Left kidney (tissue), 8 donors: ENCODE measurements at places on chromosomes 4 and X. TPM values are rescaled to one million over a fixed set of nuclear protein-coding genes. Genes with fewer than 3 reads are reported as not detected.

- no peak for DNase-seq
Observed at GRCh38 chr4:55547466-55547770, 709 bp upstream of the CLOCK start.

GRCh38 chr4:1200425-1201035, 28.1 kb upstream of the SPON2 start:
- peak; percentile 57 for DNase-seq

FAM200B gene
- 69.5 TPM for polyA plus RNA-seq

INTU gene
- polyA plus RNA-seq, result 31.6 TPM

DNA sequence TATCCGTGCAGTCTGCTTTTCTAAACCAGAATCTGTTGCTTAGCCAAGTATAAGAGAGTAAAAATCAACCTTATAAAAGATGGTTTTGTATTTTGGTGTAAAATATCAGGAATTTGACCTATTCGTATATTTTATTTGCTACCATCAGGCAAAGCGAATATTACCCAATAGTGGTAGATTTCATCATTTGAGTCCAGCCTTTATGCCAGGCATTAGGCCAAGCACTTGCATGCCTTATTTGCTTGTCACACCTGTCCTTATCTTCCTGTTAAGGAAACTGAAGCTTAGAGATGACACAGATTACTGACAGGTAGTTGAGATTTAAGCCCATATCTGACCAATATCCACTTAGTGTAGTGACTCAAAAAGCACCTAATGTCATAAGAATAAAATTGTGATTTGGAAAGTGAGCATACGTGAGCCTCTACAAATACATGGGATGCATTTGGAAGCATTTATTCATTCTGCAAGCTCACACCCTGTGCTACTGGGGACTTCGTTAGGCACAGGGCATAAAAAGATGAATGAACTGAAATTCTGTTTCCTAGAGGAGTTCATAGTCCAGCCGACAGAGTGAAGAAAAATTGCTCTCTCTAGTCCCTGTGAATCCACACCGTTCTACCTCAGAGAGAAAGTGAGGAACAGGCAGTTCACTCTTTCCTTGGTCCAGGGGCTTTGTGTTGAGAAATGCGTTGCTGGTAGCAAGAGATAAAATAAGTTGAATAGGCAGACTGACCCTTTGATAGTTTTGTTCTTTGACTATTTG, 2.3 kb upstream of the RNF212 start:
- DNase-seq, result no peak

- no peak for DNase-seq
Observed at GRCh38 chrX:23766650-23767551, 16.1 kb upstream of the SAT1 start.

XG gene
- 0.65 TPM for polyA plus RNA-seq

GRCh38 chr4:82713856-82714255, 84.7 kb downstream of the SCD5 start:
- DNase-seq, result no peak

- DNase-seq, result no peak
Observed at GRCh38 chrX:154403192-154403591, 5.0 kb downstream of the RPL10 start.

DNA sequence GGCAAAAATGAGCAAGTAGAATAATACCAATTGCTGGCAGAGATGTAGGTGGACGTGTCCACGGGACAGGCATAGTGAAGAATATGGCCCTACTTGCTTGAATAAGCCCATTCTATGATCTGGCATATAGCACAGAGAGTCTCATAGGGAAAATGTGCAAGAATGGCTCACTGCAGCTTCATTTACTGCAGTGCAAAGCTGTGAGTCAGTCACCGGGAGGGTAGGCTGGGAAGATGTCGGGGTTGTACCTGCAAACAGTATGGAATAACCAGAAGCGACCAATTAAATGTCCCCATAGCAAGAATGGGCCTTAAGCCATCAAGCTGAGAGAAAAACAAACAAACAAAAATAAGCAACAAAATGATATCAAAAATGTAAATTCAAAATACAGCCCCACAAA, 74.3 kb downstream of the DHX15 start:
- no peak for DNase-seq

NUDT11 gene
- 14.8 TPM for polyA plus RNA-seq

DNA sequence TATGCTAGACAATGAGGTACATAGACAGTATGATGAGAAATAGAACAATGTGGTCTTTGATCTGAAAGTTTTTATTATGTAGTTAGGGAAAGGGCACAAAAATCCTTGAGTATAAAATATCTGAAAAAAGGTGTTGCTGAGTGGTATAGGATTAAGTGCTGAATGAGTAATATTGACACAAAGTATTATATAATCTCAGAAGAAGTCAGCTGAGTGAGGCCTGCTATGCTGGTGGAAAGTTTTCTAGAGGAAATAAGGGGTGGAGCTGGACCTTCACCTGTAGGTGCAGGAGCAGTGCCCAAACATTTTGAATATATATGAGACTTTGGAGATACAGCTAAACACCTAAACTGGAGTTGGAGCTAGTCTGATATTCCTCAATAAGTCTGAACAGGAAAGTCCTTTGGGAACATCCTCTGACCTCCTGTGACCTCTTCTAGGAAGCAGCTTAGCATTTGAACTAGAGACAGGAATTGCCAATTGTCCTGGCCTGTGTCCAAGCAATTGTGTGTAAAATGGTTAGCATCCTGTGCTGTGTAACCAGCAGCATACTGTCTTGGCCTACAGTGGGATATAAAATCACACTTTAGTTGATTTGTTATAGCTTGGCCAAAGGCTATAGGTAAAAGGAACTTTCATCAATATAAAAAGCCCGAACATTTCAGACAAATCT, 285.3 kb downstream of the ANKRD50 start:
- no peak for DNase-seq

GRCh38 chrX:2767631-2768455, 16.0 kb downstream of the XG start:
- DNase-seq, result no peak

XKRX gene
- polyA plus RNA-seq, result 0.25 TPM

PABPC4L gene
- 11.3 TPM for polyA plus RNA-seq

RADX gene
- 9.3 TPM for polyA plus RNA-seq

DNA sequence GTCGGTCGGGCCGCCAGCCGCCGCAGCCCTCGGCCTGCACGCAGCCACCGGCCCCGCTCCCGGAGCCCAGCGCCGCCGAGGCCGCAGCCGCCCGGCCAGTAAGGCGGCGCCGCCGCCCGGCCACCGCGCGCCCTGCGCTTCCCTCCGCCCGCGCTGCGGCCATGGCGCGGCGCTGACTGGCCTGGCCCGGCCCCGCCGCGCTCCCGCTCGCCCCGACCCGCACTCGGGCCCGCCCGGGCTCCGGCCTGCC, 213 bp downstream of the NFKB1 start:
- DNase-seq, result no peak

- DNase-seq, result no peak
Observed at GRCh38 chr4:8278009-8278395, 8.4 kb downstream of the HTRA3 start.

GRCh38 chr4:112546476-112546875, 30.5 kb upstream of the NEUROG2 start:
- DNase-seq, result no peak

GRCh38 chr4:10951306-10951705, 266.7 kb upstream of the CLNK start:
- no peak for DNase-seq

- DNase-seq, result no peak
Observed at GRCh38 chr4:10944321-10944720, 259.8 kb upstream of the CLNK start.

GRCh38 chr4:52057196-52057595, 6.1 kb downstream of the SPATA18 start:
- DNase-seq, result no peak

RBM46 gene
- 0.05 TPM for polyA plus RNA-seq

ASB11 gene
- 0.08 TPM for polyA plus RNA-seq

DNA sequence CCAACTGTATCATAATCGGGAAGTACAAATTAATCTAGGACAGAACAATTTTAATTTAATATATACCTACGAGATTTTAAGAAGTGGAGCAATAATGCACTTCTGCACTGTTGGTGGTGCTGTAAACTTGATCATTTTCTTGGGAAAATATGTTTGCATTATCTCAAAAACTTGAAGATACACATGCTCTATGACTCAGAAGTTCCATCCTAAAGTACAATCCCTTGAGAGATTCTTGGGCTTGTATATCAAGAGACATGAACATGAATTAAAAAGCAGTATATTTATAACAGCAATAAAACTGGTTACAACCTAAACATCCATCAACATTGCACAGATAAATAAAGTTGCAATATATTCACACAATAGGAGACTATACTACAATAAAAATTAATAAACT, 168.8 kb downstream of the CLCN4 start:
- DNase-seq, result no peak

DNA sequence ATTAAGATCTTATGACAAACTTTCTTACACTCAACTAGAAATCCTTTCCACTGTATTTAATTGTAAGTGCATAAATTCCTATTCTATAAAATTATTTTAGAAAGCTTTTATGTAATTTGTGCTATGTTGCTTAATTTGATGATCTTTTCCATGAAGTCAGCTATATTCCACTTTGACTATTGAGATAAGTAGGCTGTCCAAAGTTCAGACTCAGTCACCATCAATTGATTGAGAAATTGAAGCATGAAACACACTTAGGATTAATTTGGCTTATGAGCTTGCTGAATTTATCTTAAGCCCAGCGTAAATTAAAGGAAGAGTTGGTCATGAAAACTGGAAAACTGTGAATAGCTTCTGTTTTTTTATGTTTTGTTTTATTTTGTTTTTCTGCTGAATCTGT, 18.7 kb upstream of the UGT2B10 start:
- no peak for DNase-seq

GRCh38 chr4:24704149-24704548, 91.2 kb upstream of the SOD3 start:
- DNase-seq, result no peak

DNA sequence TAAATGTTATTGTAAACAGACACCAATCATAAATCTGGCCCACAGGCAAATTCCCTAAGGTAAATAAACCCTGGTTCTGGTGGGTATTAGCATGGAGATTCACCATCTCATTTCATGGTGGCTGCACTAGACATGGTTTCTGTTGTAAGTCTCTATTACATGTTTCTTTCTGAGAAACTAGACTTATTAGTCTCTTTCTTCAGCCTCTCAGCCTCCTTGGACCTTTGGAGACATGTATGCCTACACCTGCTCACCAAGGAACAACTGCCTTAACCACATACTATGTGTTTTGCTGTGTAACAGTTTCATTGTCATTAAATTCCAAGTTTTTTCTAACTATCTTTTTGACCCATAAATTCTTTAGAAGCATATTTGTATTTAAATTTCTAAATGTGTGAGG, 13.1 kb downstream of the DDIT4L start:
- DNase-seq, result no peak

GRCh38 chr4:145507636-145508035, 26.0 kb downstream of the SMAD1 start:
- DNase-seq, result no peak

DNA sequence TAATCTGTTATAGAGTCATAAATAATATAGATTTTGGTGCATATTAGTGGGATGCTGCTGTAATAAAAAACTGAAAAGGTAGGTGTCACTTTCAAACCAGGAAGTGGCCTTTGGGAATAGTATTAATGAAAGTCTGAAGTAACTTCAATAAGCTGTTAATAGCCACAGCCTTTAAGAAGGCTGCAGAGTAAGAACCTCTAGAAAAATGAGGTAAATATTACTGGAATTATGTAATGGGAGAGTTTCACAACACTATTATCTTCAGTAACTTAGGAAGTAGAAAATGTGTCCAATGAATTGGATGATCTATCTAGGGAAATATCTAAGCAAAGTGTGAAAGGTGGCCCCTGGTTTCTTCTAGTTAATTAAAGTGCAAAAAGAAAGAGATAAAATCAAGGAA, 104.7 kb downstream of the NCAPG start:
- no peak for DNase-seq

TCEAL2 gene
- polyA plus RNA-seq, result 27.1 TPM

DNA sequence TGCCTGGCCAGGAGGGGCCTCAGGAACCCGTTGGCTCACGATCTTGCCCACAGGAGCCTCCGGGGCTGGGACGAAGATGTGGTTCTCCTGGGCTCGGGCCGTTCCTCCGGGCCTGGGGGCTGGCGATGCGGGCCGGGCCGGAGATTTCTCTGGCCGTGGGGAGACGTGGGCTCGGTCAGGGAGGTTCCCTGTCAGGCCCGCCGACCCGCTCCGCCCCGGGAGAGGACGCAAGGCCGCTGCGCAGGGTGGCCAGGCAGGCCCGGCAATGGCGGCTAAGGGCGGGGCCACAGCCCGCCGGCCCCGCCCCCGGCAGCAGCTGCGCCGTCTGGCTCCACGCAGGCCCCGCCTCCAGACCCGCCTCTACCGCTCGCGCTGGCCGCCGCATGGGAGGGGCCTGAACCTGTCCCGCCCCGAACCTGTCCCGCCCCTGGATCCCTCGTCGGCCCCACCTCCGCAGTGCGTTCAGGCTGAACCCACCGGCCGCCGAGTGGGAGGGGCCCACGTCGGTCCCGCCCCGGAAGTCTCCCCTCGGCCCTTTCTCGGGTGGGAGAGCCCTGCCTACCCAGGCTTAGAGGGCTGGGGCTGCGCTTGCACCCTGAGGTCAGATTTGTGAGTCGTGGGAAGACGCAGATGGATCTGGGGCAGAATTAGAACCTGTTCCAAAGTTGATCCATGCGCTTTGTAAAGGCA, at the start of gene FAM3A:
Gene FAM3A (minus strand): TSS at position 267 of the 690 bp plus-strand sequence. CDS start 460 bp downstream, outside the sequence.
- peak; percentile 82 for DNase-seq

G6PD gene
- polyA plus RNA-seq, result 41.7 TPM

DNA sequence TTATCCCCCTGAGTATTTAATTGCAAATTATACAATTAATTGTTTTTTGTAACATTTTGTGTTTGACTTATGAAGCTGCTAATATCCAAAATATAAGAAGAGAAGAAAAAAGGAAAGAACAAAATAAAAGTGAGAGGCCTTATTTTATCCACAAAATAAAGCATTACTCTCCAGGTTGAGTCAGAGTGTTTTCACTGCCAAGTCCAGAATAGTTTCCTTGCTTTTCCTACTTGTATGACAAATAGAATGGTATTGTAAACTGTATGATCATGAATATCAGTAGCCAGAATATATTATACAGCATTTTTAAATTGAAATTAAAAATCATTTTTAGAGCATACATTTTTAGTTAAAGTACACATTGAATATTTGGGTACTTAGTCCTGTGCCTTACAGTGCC, 237.8 kb downstream of the NDST4 start:
- DNase-seq, result no peak

GRCh38 chr4:153816542-153816941, 27.7 kb upstream of the SFRP2 start:
- no peak for DNase-seq

- no peak for DNase-seq
Observed at GRCh38 chr4:38194047-38194602, 233.9 kb downstream of the PTTG2 start.

IL9R gene
- 0.20 TPM for polyA plus RNA-seq

OPN1LW gene
- not detected for polyA plus RNA-seq

GAGE2A gene
- not detected for polyA plus RNA-seq

GRCh38 chrX:84339507-84340364, 151.7 kb upstream of the RPS6KA6 start:
- DNase-seq, result peak; percentile 3

GRCh38 chrX:50677789-50678188, 136.2 kb downstream of the SHROOM4 start:
- no peak for DNase-seq

DNA sequence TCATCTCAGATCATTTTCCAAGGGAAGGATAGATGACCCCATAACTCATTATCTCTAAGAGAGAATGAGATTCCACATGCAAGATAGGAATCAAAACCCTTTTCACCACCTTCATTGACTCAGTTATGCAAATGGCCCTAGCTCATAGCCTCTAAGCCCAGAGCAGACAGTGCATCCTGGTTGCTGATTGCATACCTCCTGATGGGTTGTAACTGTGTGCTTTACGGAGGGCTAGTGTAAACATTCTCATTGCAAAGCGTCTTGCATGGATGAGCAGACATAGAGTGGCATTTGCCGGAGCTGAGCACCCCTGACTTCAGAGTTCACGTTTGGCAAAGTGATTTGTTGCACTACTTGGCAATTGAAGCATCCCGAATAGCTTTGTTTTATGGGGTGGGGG, 151.0 kb downstream of the VCX3A start:
- DNase-seq, result no peak
